Left cardiac atrium (tissue), 4 donors: ENCODE measurements at places on chromosomes 16 and 17. TPM values are rescaled to one million over a fixed set of nuclear protein-coding genes. Genes with fewer than 3 reads are reported as not detected.

DNA sequence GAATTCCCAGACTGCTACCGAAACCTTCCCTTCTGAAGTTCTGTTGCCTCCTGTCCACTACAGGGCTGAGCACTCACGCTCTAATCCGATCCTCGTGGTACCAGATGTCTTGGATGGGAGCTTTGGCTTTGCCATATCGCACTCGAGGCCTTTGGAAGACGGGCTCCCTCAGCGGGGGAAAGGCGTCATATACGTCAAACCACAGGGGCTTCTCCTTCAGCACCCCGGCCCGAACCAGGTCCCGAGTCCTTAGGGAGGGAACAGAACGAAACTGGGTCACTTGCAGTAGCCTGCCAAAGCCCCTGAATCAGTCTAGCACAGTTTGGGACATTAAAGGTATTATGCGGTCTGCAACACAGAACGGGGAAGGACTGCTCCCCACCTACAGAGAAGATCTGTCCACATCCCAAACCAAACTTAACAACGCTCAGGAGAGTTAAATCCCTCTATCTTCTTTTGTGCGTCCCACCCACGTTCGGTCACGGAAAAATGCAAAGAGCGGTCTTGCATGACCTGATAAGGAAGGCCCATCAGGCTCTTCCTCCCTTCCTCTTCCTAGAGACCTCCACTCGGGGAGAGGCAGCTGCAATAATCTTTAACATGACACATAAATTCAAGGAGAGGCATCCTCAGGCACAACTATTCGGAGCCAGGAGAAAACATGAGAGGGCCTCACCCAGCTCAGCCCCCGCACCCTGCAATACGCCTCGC lies 526 bp downstream of the MRPS23 start:
- no peak for DNase-seq

DNA sequence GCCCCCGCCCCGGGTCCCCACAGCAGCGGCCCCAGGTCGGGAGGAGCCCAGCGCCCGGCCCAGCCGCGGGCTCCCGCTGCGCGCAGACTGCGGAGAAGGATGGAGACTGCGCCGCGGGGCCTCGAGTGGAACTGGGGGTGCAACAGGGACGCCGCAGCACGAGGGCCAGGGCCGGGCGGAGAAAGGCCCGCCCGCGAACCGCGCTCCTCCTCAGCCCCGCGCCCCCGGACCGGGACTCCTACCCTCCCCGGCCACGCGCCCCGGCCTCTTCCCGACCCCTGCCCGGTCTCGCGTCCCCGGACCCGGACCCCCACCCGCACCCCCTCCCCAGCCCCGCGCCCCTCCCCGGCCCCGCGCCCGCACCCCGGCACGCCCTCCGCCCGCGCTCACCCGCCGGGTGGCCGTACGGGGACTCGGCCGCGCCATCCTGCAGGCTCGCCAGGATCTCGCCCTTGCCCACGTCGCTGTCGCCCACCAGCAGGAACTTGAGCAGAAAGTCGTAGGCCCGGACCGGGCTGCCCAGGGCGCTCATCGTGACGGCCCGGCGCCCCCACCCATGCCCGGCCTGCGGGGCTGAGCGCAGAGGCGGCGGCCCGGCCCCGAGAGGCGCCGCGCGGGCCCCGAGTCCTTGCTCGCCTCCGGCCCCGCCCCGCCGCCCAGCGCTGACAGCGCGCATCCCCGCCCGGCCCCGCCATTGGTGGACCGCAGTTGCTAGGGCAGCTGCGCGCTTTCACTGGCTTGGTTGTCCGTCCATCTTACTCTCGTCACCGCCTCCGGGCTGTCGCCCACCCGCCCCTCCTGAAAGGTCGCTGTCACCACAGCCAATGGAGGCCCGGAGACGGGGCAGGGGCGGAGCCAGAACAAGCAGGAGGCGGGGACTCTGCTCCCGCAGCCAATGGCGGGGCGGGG lies at the start of gene RAB40B:
Gene RAB40B (minus strand): TSS at position 634 of the 909 bp plus-strand sequence. CDS start 102 bp downstream, at position 532.
- DNase-seq = peak; percentile 99

GRCh38 chr16:645852-646678 lies 3.1 kb upstream of the WDR90 start:
- no peak for DNase-seq

RCVRN gene
- 0.47 TPM for total RNA-seq

DNA sequence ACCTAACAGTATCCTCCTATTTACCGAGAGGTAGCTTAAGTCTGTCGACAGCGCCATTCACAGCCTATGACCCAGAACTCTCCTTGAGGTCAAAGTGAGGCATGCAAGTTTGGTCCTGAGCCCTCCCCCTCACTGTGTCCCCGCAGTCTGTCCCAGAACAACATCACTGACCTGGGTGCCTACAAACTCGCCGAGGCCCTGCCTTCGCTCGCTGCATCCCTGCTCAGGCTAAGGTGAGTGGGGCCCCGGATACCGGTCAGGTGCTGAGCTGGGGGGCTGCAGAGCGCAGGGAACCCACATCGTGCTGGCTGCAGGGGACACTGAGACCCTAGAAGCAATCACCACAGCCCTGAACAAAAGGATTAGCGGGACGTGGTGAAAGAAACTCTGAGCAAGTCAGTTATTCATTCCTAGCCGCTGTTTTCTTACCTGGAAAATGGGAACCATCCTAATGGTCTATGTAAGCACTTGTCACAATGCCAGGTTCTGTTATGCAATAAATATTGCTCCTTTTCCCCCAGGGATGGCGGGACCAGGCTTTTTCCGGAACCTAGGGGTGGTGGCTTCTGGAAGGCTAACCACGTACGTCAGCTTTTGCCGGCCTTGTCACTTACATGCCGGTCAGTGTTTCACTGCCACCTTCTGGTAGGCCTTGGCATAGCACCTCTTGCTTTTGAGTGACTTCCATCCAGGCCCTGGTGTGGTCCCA lies 23.8 kb downstream of the DEXI start:
- DNase-seq = peak; percentile 93

- DNase-seq = no peak
Observed at GRCh38 chr16:48511071-48511540, 98.9 kb downstream of the N4BP1 start.

DNA sequence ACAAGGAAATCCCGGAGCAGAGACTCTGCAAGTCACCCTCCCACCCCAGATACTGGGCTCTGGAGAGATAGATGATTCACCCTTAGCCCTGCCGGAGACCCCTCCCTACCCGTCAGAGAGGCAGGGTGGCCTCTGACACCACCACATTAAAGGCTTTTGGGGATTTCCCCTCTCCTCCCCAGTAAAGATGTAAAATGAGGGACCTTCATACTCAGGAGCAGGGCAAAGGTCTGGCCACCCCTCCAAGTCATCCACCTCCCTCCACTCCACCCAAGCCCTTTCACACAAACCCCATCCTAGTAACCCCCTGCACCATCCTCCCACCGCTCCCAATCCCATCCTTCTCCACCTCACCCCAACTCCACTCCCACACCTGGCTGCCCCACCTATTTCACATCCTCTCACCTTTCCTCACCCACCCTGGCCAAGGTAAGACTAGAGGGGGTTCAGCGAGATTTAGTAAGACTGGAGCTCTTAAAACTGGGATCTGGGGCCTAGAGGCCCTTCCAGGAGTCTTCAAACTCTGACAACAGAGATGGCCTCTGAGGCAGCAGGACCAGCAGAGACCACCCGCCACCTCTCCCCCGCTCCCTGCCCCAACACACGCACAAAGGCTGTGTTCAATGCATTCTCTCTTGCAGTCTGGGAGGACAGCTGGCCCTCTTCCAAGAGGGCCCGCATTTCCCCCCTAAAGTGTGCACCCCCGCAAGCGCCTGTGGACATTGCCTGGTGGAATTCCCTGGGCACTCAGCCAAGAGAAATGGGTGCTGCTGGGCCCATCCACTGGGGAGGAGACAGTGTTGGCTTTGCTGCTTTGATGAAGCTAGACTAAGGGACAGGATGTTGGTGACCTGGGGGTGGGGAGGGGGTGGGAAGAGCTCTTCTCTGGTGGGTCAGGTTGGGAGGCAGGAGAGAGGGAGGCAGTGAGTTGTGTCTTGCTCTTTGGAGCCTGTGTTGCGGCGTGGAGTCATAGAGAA lies 1.1 kb downstream of the ABAT start:
- no peak for DNase-seq

BRIP1 gene
- 0.77 TPM for total RNA-seq

DNA sequence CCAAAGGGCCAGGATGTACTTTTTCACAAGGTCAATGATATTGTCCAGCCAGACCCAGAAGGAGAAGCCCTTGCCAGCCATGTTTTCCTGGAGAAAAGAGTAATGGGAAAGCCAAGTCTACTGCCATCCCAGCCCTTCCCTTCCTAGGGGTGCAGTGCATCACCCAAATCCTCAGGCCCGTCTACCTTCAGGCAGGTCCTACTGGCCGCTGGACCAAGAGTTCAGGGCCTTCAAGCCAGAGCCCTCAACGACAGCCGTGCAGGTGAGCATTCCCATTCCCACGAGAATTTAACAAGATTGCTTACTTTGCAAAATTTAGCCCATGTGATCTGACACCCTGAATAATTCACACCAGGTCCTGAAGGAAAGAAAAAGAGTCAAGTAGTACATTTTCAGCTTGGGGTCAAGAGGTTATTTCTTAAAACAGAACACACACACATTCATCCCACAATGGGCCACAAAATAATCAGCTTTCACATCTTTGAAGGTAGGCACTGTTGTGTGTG lies 35.0 kb downstream of the STAT5A start:
- DNase-seq = no peak

MYCBPAP gene
- 0.39 TPM for total RNA-seq

RASD1 gene
- 35.3 TPM for total RNA-seq

DNA sequence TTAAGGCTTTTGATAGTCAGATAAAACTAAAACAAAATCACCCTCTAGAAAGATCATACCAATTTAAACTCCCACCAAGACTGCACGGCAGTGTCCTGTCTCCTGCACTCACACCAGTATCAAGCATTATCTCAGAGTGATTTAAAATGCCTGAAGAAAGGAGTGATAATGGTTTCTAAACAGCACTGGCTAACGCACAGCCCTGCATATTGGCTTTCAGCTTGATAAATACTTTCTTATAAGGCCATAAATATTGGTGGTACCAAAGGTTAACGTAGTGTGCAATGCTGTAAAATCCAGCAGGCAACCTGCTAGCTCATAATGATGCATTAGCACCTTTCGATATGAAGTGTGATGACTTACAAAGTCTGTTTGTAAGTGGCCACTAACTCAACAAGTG lies 214.3 kb downstream of the RBFOX1 start:
- no peak for DNase-seq

DHX58 gene
- 6.7 TPM for total RNA-seq

- no peak for DNase-seq
Observed at GRCh38 chr17:80760511-80760911, 215.9 kb downstream of the RPTOR start.

MT4 gene
- not detected for total RNA-seq

CDK5R1 gene
- total RNA-seq = 1.4 TPM

DNA sequence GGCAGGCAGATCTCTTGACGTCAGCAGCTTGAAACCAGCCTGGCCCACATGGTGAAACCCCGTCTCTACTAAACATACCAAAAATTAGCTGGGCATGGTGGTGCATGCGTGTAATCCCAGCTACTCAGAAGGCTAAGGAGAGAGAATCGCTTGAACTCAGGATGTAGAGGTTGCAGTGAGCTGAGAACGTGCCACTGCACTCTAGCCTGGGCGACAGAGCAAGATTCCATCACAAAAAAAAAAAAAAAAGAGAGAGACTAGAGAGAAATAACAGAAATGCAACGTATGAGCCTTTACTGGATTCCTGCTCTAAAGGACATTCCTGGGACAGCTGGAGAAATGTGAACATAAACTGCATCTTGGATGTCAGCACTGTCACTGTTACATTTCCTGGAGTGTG lies 10.8 kb downstream of the IFT140 start:
- no peak for DNase-seq

DNA sequence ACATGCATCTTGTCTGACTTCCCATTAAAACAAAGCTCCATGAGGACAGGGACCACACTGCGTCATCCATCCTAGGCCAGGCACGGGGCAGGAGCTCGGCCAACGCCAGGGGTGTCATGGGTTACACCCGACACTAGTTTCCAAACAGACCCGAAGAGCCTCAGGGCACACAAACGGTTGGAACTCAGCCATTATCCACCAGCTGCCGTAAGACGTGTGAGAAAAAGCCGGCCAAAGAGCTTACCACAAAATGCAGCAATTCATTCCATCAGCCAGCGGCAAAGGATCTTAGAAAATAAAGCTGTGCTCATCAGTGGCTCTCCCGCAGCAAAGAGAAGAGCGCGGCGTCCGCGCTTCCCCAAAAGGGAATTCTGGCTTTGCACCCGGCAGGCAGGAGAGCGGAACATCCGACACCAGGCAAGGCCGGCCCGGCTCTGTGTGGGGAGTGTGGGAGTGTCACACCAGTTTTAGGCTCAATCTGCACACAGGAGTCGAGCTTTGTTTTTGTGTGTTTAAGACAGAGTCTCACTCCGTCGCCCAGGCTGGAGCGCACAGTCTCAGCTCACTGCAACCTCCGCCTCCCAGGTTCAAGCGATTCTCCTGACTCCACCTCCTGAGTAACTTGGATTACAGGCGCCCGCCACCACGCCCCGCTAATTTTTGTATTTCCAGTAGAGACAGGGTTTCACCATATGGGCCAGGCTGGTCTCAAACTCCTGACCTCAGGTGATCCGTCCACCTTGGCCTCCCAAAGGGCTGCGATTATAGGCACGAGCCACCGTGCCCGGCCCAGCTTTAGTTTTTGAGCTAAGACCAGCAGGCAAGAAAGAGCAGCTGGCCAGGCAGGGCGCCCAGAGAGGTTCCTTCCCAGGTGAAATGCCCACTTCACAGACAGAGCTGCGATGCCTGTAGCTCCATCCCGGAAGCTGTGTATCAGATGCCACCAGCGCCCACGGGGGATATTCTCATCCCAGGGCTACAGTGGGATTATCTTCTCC lies 1.5 kb downstream of the SLC38A8 start:
- no peak for DNase-seq

RNF43 gene
- total RNA-seq = 4.7 TPM

SCGB1C2 gene
- not detected for total RNA-seq

DNA sequence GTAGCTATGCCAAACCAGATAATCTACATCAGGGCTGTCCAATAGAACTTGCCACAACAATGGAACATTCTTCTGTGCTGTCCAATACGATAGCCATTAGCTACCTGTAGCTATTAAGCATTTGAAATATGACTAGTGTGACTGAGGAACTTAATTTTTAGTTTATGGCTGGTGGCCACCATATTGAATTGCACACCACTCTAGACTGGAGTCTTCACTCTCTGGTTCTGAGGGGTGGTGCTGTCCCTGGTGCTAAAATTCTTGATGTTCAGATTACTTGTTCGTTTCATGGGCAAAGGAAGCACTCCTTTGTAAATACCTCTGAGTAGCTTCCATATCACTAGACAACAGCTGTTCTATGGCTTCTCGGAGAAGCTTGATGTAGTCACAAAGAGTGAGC lies 296.6 kb downstream of the NPIPA8 start:
- DNase-seq = no peak

GRCh38 chr16:774086-775001 lies 13.8 kb downstream of the MSLN start:
- DNase-seq = no peak

DNA sequence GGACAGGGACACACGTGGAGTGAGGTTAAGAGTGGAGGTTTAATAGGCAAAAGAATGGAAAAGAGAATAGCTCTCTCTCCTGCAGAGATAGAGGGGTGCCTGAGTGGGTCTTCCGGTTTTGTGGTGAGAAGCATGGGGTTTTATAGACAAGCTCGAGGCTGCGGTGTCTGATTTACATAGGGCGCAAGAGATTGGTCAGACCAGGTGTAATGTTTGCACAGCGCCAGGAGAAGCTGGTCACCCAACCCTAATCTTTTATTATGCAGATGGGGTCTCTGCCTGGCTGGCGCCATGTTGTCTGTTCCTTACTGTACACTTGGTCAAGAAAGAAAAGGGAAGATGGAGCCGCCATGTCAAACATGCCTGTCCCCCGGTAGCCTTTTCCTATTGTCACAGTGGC lies 44.5 kb upstream of the MLYCD start:
- DNase-seq = no peak

CCL11 gene
- total RNA-seq = 5.4 TPM

GRCh38 chr16:2036200-2036966 lies 9.7 kb downstream of the NHERF2 start:
- DNase-seq = peak; percentile 22

- DNase-seq = peak; percentile 42
Observed at GRCh38 chr17:18300725-18301480, 13.9 kb downstream of the TOP3A start.
